ENCODE measurements at places on chromosomes 4 and X. TPM values are rescaled to one million over a fixed set of nuclear protein-coding genes. Genes with fewer than 3 reads are reported as not detected.

Gene TMEM144
- 2.3 TPM for total RNA-seq

Gene MAGEA2B
- total RNA-seq: not detected

Gene ERVMER34-1
- total RNA-seq: 0.13 TPM

Gene ZFP92
- total RNA-seq: 0.39 TPM

Gene CYTL1
- 2.2 TPM for total RNA-seq

Gene GUCY1A1
- 0.39 TPM for total RNA-seq

Gene FGF16
- total RNA-seq: 0.13 TPM

Gene RRH
- 0.13 TPM for total RNA-seq

Gene ABCG2
- 1.0 TPM for total RNA-seq

Gene GAB1
- 12.9 TPM for total RNA-seq

Gene KLB
- not detected for total RNA-seq

Gene NPY1R
- not detected for total RNA-seq

Gene MAGEA8
- total RNA-seq: not detected

Gene HSFX4
- not detected for total RNA-seq

Gene SPIN2B
- 17.5 TPM for total RNA-seq

Gene TMSB15A
- 26.8 TPM for total RNA-seq

Gene ARHGAP4
- 6.7 TPM for total RNA-seq

Gene GAGE12H
- total RNA-seq: not detected

Gene RHOXF1
- not detected for total RNA-seq

Gene CPZ
- 0.91 TPM for total RNA-seq

Gene CT45A2
- total RNA-seq: not detected

Gene GAGE12E
- total RNA-seq: not detected

Gene AADAT
- 7.5 TPM for total RNA-seq

Gene CT47A1
- total RNA-seq: not detected

Gene ARHGEF38
- total RNA-seq: not detected

Gene CYP2U1
- 6.9 TPM for total RNA-seq

Gene SH3D19
- total RNA-seq: 19.8 TPM

Gene CD38
- total RNA-seq: 1.0 TPM

Gene LEF1
- total RNA-seq: 12.9 TPM

Gene CXCL1
- 534 TPM for total RNA-seq

Gene POU4F2
- not detected for total RNA-seq

Gene ADH6
- total RNA-seq: not detected

Gene KLHL13
- 4.1 TPM for total RNA-seq

Gene CSN1S1
- not detected for total RNA-seq

Gene IL2RG
- total RNA-seq: not detected

Gene TCEANC
- 1.2 TPM for total RNA-seq

Gene SHISA3
- 4.3 TPM for total RNA-seq

Gene MAGEB1
- not detected for total RNA-seq

Gene SYNPO2
- 1.3 TPM for total RNA-seq

Gene FAAH2
- 3.3 TPM for total RNA-seq

Gene TMSB15C
- 3.2 TPM for total RNA-seq

Gene MAGEA9B
- total RNA-seq: not detected

Gene MAGEE1
- 0.88 TPM for total RNA-seq

Gene ZNF141
- 8.5 TPM for total RNA-seq

Gene ADAM29
- not detected for total RNA-seq

Gene SSR4
- 302 TPM for total RNA-seq

Gene MAML3
- 1.9 TPM for total RNA-seq

Data from epithelial cell of alveolus of lung (primary cell).